Jurkat, Clone E6-1 (cell line): ENCODE measurements at places on chromosomes 2 and 18.

DNA sequence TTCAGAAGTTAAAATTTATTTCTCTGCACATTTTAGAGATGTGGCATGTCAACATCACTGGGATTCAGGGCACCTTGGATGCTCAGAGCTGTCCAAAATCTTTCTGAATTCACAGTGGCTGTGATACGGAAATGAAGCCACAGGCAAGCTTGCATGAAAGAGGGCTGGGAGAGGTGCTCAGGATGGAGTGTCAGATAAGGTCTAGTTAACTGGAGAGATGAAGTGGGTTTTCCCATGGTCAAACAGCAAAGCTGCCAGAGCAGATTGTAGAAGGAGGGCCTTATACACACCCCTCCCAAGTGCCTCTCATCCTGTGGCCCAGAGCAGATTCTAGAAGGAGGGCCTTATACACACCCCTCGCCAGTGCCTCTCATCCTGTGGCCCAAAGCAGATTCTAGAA is 286.8 kb upstream of the PXDN start:
- no peak for DNase-seq

DNA sequence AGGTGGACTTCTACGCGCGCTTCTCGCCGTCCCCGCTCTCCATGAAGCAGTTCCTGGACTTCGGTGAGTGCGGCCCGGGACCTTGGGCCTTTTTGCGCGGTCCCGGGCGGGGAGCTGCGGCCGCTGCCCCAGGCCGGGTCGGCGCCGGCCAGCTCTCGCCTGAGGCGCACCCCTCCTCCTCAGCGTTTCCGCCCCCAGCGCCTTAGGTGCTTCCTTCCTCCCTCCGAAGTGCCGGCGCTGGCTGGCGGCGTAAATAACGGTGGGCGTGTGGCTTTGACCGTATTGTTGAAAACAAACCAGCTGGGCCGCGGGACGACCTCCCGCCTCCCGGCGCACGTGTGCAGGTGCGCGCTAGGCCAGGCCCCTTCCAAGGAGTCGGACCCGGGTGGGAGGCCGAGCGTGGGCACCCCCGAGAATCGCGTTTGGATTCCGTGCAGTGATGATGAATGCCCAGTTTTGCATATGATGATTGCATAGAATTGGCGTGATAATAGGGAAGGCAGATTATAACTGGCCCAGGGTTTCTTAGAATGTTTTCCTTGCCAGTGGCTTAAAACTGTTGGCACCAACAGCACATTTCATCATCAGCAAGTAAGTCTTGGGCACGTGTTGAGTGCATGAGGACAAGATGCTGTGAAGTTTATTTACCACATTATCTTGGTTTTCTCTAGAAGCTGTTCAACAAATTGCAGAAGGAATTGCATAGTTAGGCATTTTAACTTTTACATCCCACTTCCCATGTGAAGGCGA is 569 bp downstream of the PDK1 start:
- DNase-seq: peak; percentile 49

GRCh38 chr18:48452861-48453323 is 43.7 kb upstream of the ZBTB7C start:
- no peak for DNase-seq

DNA sequence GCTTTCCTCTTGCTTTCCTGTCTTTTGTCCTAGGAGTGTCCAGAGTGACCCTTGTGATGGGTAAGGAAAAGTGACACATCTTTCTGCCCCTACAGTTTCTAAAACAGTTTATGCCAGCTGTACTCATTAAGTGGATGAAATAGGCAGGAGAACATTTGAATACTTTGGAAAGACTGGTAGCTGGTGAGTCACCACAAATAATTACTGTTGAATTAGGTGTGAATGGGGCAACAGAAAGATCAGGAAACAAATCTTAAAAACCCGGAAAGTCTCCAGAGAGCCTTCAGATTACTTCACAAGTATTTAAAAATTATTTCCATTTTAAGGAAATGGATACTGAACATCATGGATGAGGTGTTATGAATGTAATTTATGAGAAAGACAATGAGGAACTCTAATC is 278.5 kb downstream of the CLIP4 start:
- DNase-seq: no peak

DNA sequence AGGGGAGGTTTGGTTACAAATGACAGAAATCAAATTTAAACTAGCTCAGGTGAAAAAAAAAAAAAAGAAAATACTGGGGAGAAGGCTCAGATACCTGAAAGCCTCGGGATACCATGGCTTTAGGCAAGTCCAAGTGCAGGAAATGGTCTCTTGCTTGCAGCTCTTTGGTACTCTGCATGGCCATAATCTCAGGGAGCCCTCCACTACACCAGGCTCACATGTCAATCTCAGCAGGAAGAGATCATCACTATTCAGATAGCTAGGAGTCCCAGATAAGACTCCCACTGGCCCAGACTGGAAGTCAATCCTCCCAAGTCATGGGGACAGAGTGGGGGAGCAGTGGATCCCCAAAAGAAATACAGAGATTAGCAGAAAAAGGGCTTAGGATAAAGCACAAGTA is 64.8 kb upstream of the RALBP1 start:
- no peak for DNase-seq

GRCh38 chr2:50575232-50575631 is 456.7 kb downstream of the NRXN1 start:
- DNase-seq: no peak

- no peak for DNase-seq
Measured at GRCh38 chr2:124678043-124678442, 653.0 kb downstream of the CNTNAP5 start.

DNA sequence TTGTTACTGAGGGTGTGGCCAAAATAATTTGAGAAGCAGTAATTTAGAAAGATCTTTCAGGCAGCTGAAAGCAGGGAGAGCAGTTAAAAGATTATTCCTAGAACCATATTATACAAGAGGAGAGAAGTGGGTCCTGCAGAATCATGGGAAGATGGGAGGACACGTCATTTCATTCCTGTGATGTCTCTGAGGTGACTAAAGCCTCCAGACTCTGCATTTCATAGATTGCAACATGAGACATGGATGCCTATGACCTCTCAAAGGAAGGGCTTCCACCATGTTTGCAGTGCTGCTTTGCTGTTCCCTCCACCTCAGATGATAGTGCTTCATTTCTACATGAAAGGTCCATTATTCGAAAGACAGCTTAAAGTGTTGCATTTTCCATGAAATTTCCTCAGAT is 788.4 kb downstream of the TSN start:
- no peak for DNase-seq

DNA sequence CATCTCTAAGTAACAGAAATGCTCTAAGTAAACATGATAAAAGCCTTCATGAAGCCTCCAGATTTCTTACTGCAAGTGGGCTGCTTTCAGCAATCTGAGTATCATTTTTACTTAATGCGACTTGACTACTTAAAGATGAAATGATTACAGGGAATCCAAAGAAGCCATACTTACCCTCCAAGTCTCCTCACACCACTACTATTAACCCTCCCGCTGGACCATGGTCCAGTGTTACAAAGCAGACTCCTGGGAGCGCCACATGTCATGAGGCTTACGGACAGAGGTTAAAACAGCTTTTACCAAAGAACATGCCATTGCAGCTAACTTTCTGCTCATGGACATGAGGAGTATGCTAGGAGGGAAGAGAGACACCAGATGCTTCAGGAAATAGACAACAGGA is 46.4 kb downstream of the LPIN2 start:
- DNase-seq: no peak

DNA sequence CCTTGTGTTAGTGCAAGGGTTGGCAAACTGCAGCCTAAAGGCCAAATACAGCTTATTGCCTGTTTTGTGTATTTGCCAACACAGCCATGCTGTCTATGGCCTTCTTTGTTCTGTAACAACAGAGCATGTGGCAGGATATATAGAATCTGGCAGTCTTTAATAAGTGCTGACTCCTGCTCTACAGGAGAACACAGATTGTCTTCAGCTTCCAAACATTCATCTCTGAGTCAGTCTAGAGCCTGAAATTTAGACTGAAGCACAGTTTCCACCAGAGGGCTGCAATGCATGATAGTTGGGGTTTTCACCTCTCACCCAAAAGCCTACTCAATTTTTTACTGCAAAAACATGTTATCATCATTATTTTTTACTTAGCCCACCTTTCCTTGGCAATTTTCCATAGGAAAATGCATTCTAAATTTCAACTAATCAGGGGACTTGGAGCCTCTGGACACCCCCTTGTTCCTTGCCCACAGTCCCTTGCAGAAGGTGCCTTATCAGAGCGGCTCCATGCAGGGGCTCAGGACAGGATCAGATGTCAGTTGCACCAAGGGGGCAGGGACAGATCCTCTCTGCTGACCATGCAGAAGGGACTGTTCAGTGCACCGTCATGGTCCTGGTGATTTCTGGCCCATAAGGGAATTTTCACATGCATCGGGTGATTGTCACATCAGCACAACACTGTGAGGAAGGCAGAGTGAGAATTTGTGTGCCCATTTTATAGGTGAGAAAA is 12.4 kb downstream of the IL37 start:
- no peak for DNase-seq

DNA sequence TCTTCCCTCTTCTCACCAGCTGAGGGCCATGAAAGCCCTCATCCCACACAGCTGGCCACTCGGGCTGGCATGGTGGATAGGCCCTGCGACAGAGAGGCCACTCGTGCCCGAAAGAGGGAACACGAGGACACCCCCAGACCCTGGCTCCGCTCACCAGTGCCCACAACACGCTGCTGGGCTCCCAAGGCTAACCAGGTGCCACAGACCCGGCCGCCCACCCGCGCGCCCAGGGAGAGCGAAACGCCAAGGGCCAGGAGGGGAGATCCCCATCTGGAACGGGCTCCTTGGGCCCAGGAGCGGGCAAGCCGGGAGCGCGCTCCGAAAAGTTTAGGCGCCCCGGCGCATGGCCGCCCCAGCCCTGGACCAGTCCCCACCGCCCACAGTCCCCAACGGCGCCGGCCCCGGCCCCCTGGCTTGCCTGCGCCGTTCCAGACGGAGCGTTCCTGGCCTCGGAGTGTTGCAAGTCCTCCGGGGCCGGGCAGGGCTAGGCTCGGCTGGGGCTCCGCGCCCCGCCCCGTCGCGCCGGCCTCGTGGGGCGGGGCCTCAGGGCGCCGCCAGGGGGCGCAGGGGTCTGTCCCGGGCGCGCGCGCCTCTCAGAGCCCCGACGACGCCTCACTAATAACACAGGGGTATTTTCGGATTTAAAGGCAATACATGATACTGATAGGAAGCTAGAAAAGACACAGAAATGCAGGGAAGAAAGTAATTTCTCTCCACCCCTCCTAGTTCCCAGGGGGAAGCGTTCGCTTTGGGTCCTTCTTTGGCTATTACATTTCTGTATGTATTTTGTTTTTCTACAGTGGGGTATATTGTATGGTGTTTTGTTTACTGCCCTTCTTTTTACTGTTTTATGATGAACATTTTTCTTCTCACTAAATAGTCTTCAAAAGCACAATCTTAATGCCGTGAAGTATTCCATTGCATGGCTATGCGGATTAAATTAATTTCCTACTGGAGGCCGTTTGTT is at the start of gene TMBIM1:
TMBIM1 (minus strand) TSS at position 456 of the 967 bp plus-strand sequence. CDS start 10,362 bp downstream, outside the sequence.
- DNase-seq: no peak

- no peak for DNase-seq
Measured at GRCh38 chr2:95240091-95240490, 32.8 kb downstream of the ZNF892 start.

GRCh38 chr2:2764001-2764355 is 432.9 kb upstream of the MYT1L start:
- DNase-seq: no peak
